ENCODE measurements at places on chromosomes 2 and 18.

- peak; percentile 20 for DNase-seq
Measured at GRCh38 chr2:105969552-105969951, 224.5 kb downstream of the UXS1 start.

- DNase-seq = no peak
Measured at GRCh38 chr2:127874378-127875269, 11.1 kb downstream of the AMMECR1L start.

DNA sequence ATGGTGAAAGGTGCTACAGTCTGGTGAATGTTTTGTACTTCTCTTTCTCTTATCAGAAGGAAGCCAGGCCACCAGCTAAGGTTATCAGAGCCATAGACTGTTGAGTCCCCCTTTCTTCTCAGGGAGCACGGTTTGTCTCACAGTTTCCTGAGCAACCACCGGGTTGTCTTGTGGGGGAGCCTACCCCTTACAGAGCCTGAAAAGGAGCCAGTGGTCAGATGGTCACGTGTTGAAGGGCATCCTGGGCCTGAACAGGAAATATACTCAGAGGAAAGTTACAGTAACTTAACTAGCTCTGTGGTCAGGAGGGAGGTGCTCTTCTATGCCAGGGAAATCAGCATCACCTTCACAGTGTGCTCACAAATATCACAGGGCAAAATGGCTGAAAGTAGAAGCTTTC lies 11.6 kb downstream of the CD28 start:
- no peak for DNase-seq

- no peak for DNase-seq
Measured at GRCh38 chr2:215571689-215572088, 135.8 kb upstream of the FN1 start.

- DNase-seq = peak; percentile 20
Measured at GRCh38 chr2:36672199-36672598, 24.3 kb upstream of the VIT start.

DNA sequence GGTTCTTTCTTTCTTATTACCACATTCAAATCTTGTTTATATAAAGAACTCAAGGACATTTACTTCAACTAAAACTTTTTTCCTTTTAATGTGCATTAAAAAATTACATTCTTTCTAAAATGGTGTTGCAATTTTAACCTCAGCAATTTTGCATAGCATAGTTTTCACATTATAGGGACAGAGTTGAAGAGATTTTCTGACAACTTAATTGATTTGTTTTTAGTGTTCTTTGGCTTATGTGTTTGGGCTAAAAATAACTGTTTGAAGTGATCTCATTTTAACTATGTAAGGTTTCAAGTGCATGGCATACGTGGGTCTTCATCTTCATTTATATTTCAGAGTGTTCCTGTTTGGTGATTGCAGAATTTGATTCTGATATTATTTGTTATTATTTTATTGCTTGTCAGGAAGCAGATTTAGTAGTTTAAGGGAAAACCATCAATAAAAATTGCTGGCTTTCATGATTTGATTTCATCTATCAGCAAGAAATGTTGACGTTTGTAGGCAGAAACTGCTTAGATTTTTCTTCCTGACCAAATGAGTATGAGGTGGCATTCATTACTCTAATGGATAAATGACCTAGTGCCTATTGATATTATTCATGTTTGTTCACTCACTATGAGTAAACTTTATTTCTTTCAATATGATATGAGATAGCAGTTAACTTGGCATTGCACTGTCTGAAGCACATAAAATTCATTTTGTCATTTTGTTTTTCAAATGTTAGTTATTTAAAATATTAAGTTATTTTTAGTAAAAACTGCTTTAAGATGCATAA lies 398.4 kb downstream of the NUP35 start:
- DNase-seq = no peak

GRCh38 chr2:10762651-10763460 lies 41.4 kb downstream of the ATP6V1C2 start:
- no peak for DNase-seq

DNA sequence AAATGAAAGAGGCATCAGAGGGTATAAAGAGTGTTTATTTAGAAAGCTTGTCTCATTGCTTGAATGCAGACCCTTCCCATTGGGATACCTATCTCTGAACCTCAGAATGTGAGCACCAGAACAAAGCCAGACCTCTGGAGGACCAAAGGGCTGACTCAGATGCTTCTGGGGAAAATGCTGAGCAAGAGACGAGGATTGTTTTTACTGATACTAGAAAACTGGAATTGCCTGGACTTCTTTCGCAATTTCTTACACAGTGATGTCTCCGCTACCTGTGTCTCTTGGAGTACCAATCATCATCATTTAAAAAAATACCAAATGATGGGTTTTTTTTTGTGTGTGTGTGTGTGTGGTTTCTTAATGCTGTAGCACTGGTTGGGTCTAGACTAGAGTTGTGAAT lies 55.6 kb upstream of the CCDC85A start:
- DNase-seq = no peak

DNA sequence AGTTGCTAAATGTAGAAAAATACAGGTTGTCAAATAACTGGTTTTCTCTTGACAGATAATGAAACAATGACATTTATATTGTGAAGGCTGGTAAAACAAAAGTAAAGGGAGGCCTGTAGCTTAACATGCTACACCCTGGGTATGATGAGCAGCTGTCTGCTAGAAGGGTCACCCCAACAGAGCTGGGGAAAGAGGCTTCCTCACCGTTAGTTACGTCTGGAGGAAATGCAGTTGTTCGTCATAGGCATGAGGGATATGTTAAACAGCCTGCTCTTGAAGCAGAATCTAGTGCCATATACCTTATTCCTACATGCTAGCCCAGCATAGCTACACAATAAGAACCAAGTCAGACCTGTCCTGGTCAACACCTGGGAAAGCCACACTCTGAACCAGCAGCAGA lies 49.9 kb downstream of the LPIN2 start:
- DNase-seq = no peak

- DNase-seq = peak; percentile 28
Measured at GRCh38 chr2:64108666-64109241, 35.5 kb downstream of the PELI1 start.

DNA sequence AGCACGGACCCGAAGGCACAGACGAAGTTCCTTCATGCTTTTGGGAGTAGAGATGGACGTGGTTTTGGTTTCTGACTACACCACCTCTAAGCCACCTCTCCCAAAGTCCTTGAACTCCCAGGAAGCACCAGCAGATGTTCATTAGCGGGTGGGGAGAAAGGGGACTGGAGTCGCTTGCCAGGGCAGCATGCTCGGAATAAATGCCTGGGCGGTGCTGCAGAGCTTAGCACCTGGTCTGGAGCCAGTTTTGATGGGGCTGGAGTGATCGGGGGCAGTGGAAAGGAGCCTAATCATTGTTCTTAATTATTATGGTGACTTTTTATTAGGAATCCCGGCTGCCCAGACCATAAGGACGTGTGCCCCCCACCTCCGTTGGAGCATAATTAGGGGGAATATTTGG lies 220.8 kb downstream of the TFCP2L1 start:
- DNase-seq = no peak

- DNase-seq = no peak
Measured at GRCh38 chr2:135647836-135648579, 93.6 kb upstream of the UBXN4 start.

- no peak for DNase-seq
Measured at GRCh38 chr2:222569826-222570225, 86.1 kb downstream of the FARSB start.

DNA sequence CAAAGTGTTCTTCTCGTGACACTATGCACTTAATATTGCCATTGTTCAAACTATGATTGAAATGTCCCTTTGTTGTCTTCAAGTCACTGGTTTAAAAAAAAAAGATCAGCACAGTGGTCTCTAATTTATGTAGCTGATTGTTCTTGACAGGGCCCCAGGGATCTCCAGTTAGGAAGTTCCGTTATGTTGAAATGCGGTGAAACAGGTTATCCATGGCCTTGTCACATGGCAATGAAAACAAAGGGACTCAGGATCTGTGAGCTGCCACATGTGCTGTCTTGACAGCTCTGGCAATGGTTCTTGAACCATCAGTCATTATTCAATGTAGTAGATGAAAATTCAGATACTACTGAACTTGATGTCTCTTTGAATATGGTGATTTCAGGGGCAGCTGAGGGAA lies 147.4 kb downstream of the SETBP1 start:
- DNase-seq = peak; percentile 20

GRCh38 chr2:60215386-60215901 lies 338.0 kb downstream of the BCL11A start:
- no peak for DNase-seq

- DNase-seq = no peak
Measured at GRCh38 chr2:230267059-230267458, 41.5 kb downstream of the SP140 start.

DNA sequence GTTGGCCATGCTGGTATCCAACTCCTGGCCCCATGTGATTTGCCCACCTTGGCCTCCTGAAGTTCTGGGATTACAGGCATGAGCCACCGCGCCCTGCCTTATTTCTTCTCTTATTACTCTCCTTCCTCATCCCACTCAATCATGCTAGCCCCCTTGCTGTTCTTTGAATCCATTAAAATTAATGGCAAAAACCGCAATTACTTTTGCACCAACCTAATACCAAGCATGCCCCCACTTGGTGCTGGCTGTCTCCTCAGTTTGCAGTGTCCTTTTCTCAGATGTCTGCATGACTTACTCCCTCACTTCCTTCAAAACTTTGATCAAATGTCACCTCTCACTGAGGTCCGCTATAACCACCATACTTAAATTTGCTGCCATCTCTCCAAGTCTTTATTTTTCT lies 34.6 kb downstream of the DYTN start:
- DNase-seq = no peak

DNA sequence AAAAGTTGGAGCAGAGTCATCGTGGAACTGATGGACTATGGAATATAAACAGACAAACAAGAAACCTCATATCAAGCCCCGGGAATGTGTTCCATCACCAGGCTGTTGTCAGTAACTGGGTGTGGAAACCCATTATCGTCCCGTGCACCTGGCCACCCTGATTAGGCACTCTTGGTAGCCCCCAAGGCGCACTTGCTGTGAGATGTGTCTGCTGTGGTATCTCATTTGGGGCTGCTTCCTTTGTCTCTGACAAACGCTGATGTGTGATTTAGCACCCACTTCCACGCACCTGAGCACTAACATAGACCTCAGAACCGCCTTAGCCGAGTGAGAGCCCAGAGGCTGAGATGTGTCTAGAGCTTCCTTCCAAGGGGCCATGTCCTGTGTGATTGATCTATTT lies 96.3 kb downstream of the PRPF40A start:
- DNase-seq = no peak
